ENCODE measurements at places on chromosomes 13 and 19.
A peak's percentile ranks its signal among the peaks of the same experiment; 100 is the strongest.

- no peak for DNase-seq
These were observed 18.4 kb downstream of the TMEM150B start for GRCh38 chr19:55306712-55307111.

DNA sequence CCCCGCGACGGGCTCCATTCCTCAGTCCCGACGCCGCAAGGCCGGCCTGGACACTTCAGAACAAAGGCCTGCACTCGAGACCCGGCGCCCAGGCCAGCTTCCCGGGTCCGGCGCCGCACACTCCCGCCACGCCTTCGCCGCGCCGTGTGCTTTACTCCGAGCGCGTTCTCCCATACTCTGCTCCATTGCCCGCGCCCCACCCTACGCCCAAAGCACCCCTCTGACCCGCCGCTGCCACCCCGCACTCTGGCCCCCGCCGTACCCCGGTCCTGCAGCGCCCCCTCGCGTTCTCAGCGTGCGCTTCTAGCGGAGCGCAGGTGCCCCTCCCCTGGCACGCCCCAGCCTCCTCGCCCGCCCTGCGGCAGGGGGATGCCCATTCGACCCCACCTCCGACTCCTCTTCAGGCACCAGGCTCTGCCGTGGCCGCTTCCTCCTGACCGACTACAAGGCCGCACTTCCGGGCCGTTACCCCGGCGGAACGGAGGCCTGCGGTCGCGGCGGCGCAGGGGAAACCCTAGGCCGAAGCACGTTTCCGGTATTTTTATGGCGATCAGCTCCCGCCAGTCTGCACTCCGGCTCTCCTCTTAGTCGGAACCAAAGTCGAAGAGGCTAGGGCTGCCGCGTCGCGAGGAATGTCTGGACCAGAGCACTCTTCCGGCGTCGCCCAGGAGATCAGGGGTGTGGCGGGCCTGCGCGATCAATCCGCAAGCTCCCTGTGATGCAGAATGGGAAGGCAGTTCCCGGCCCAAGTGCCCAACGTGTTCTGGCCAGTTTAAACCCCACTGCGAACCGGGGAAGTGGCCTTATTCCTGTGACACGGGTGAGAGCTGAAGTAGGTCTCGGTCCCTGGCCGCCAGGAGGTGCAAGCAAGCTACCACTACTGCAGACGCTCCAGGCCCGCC is at the start of gene ZBTB45:
ZBTB45 (minus strand) TSS at position 456 of the 902 bp plus-strand sequence. CDS start 2,137 bp downstream, outside the sequence.
- DNase-seq, result peak; percentile 98

- peak; percentile 77 for DNase-seq
These were observed at the start of gene BRSK1 for GRCh38 chr19:55283548-55284377. Gene BRSK1 (plus strand): TSS chr19:55283997. CDS start chr19:55284443, 446 bp downstream.

- no peak for DNase-seq
These were observed at the start of gene B3GNT3 for GRCh38 chr19:17794731-17795494. Gene B3GNT3 (plus strand): TSS chr19:17795138. CDS start chr19:17807808, 12,670 bp downstream.
